Central memory CD4-positive, alpha-beta T cell (primary cell): ENCODE measurements at places on chromosomes 7 and 10.

GRCh38 chr10:53601260-53601875 is 828.8 kb upstream of the MBL2 start:
- no peak for DNase-seq

DNA sequence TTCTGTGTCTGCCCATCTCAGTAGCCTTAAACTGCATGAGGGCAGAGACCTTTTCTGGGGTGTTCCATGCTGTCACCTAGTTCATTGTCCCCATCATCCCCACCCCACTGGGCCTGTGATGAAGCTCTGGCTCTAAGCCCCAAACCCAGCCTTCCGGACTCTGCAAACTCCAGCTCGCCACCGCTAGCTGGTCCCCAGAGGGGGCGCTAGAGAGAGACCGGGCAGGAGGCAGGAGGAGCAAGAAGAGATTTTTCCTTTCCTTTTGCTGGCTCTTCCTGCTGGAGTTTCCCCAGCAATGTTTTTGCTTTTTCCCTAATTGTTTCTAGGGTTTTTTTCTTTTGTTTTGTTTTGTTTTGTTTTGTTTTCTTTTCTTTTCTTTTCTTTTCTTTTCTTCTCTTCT is 234.4 kb downstream of the TEX36 start:
- no peak for DNase-seq

GRCh38 chr7:83021032-83021431 is 141.7 kb downstream of the PCLO start:
- DNase-seq, result no peak

DNA sequence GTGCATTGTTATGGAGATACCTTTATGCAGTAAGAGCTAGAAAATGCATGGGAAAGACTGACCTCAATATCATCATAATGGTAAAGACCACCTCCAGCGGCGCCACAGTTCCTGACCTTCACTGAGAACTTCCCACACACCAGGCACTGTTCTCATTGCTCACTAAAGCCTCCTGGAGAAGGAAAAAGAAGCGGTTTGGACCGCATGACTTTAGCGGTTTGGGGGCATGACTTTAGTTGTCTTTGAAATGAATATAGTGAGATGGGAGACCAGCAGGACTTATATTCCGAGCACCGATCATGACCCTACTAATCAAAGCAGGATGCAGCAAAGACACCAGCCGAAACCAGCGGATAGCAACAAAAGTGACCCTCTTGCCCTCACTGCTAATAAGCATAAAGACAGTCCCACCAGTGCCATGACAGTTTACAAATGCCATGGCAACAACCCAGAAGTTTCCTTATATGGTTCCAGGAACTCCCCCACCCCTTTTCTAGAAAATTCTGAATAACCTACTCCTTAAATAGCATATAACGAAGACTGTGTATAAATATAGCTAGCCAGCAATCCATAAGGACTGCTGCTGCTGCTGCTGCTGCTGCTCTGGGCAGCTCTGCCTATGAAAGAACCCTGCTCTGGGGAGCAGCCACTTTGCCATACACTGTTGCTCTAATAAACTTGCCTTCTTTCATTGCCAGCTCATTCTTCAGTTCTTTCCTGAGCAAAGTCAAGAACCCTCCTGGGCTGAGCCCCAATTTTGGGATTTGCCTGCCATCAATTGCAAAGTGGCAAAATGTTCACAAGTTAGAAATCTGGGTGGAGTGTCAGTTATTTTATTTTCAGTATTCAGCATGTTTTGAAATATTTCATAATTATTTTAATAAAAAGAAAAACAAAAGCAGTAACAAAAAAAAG is 694.1 kb downstream of the SUGCT start:
- DNase-seq, result no peak

DNA sequence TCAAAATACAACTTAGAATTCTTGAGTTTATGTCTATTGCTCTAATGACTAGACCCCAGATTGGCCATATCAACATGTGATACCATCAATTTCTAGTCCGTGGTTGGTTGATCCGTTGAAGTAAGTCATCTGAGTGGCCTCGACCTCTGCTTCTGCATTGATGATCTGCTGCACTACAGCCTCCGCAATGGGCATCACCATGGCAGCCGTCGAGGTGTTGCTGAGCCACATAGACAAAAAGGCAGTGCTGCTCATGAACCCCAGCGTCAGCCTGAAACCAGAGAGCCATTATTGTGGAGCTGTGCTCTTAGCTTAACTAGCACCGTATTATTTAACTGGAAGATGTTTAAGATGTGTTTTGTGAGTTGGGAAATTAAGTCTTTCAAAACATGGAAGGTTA is 30.7 kb downstream of the SLC13A1 start:
- DNase-seq, result no peak

DNA sequence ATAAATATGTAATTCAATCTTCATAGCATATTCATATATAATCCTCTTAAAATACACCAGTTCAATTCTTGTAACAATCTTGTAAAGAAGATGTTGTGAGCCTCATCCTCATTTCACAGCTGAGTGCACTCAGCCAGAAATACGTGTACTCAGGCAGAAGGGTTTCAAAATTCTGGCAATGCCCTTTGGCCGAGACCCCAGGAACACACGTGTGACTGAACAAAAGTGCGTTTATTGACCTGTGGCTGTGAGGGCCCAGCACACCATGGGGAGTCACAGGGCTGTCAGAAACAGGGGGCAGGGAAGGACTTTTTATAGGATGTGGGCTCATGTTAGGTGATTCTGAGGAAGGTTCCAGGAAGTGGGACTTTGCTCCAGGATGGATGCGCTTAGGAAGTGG is 21.5 kb downstream of the GIMAP8 start:
- no peak for DNase-seq

- no peak for DNase-seq
Measured at GRCh38 chr10:7697426-7697825, 5.7 kb upstream of the ITIH2 start.
